ENCODE measurements at places on chromosomes 1 and 21. TPM values are rescaled to one million over a fixed set of nuclear protein-coding genes. Genes with fewer than 3 reads are reported as not detected.

DNA sequence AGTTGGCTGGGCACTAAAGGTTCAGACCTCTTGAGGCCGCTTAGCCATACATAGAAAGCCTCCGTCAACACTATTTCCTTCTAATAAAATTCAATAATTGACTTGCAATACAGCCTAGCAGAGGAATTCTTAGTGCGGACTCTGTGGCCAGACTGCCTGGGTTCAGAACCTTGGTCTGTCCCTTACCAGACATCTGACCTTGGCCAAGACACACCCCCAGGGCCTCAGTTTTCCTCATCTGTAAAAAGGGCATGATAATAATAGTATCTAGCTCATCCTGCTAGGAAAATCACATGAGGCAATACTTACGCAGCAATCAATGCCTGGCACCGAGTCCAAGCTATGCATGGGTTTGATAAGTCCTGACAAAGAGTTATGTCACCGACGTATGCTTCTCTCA lies 148.2 kb upstream of the SOD1 start:
- no peak for DNase-seq

DNA sequence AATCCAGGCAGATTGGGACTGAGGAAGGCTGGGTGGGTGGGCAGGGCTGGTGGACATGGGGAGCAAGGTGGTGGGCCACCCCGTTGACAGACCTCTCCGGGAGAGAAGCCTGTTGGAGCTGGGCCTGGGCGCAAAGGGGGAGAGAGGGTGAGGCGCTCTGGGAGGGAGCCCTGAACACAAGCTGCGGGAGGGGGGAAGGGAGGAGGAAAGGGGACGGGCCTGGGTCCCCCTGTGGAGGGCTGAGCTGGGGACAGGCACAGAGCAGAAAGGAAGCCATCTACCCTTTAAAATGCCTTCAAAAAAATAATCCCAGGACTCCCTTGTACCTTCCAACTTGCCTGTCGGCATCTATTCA lies 161.8 kb downstream of the PSMG1 start:
- no peak for DNase-seq

DNA sequence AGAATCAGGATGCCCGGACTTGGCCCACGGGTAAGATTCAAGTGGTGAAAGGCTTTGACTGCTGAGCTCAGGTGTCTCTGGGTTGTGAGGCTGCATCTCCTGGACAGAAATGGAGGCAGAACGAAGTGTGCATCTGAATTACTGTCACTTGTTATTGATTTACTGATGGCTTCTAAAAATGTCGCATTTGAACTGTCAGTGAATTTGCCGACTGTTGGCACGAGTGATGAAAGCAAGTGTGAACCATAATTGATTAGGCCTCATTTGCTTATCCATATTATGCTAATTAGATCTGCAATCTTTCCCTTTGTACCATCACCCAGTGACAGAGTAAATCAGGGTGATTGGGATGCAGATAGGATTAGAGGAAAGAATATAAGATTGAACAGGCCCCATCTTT lies 252.4 kb downstream of the NUF2 start:
- DNase-seq: no peak

DNA sequence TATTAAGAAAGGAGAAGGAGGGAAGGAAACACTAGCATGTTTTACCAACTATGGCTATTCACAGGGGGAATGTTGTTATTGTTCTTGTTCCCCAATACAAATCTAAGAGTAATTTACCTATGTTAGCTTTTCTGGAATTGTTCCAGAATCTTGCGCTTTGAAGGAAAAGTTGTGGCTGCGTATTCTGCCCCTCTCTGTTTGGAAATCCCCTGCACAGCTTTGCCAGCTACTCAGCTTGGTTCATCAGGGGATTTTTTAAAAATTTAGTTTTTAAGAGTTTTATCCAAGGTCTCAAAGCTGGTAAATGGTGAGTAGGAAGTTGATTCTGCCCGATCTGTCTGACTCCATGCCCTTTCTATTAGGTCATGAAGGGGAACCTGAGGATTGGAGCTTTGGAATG lies 9.5 kb upstream of the IRF6 start:
- no peak for DNase-seq

DNA sequence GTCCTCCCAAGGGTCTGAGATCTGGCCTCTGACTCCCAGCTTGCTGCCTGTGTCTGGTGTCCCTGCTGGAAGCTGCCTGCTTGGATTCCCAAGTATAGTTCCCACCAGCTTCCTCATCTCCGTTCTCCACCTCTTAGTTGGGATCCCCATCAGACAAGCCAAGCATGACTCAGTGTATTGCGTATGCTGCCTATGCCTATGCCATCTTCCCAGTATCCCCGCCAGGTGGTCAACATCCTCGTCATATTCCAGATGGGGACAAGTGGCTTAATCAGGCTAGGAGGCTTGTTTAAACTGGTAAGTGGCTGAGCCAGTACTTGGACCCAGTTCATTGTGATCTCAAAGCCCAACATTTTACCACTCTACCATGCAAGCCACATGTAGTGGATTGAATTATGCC lies 204.4 kb downstream of the GRIK3 start:
- no peak for DNase-seq

DNA sequence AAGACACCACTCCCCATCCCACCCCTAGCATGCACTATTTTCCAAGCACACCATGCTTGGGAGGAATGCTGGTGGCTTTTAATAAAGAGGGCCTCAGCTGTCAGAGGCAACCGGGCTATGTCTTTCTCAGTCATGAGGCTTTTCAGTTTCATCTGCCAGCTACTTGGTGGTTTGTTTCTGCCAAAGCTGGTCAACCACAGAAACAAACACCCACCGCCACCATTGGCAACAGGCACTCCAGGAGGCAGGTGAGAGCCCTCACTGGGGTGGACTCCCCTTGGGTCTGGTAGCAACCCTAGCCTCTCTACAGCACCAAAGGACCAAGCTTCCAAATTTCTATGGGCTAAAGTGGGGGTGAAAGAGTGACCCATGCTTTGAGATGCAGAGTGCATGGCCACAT lies 54.3 kb upstream of the CD1D start:
- DNase-seq: no peak

DNA sequence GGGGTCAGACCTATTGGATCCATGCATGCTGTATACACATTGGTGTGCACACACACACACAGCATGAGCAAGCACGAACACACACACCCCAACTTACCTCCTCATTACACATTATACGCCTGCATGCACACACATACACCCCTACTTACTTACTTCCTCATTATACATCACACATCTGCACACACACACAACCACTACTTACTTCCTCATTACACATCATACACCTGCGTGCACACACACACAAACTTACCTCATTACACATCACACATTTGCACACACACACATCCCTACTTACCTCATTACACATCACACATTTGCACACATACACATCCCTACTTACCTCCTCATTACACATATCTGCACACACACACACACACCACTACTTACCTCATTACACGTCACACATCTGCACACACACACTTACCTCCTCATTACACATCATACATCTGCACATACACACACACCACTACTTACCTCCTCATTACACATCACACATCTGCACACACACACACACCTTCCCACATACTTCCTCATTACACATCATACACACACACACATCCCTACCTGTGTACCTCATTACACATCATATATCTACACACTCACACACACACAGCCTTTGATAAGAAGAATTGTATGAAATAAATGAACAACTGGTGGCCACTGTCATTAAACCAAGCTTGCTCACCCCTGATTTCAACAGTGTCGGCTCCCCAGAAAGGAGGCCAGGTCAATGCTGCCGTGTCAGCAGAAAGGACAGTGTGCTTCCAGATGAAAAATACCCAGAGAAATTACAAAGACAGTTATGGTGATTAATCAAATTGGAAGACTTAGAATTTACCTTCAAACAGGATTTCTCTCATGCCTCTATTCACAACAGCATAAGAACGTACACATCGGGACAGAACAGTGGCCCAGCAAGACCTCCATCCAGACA lies 117.8 kb downstream of the SETD4 start:
- no peak for DNase-seq

GRCh38 chr1:91784616-91785015 lies 101.3 kb downstream of the TGFBR3 start:
- DNase-seq: no peak

DNA sequence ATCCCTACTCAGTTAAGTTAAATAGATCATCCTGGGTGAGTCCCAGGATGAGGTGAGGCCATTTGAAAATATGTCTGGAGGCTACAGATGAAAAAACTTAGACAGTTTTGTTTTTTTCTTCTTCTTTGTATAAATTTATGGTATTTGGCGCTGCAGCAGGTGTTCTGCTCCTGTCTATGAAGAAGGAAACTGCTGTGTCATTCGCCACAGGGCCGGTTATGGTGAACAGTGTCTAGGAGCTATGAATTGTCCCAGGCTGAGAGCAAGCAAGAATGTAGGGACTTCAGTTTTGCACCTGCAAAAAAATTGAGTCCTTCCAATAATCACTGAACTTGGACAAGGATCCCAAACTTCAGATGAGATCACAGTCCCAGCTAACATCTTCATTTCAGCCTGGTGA lies 674.3 kb upstream of the RGS18 start:
- no peak for DNase-seq

GRCh38 chr1:17287130-17287776 lies 20.7 kb upstream of the PADI4 start:
- DNase-seq: no peak

DNA sequence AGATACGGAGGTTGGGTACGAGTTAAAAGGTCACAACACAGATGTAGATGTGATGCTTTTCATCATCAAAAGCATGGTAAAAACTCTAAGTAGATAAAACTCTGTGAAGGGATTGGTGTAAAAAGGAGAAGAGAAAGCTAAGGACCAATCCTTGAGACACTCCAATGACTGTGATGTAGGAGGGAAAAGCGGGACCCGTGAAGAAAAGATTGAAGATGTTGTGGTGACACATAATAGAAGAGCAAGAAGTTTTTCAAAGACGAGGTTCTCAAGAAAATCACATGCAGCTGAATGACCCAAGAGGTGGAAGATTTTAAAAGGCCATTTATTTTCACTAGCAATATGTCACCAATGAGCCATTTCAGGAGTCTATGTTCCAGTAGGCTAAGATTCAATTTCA lies 179.5 kb downstream of the MRPL39 start:
- no peak for DNase-seq

DNA sequence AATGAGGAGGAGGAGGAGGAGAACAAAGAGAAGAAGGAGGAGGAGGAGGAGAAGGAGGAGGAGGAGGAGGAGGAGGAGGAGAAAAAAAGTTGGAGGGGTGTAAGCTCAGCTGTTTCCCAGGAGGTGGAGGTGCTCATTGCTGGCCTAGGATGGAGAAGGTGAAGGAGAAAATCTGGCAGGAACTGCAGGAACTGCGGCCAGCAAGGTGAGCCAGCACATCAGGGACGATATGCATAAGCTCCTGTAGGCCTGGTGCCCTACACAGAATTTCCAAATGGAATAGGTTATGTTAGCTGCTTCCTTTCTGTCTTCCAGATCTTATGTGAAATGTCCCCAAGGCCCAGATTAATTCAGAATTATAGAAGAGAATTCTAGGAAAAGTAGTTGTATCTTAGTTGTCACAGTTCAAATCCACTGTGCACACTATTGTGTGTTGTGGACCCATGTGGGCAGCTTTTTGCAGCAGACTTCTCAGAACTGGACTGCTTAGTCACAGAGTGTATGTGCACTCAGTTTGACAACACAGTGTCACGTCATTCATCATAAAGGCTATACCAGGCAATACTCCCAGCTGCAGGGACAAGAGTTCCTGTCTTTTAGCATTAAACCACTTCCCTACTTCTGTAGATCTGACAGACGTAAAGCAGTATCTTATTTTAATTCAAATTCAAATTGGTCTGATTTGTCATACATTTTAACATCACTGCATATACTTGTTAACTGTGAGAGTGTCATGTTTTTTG lies 303.7 kb downstream of the HLX start:
- DNase-seq: no peak

- no peak for DNase-seq
These were observed 50.6 kb upstream of the BACH1 start for GRCh38 chr21:29248124-29248523.

- no peak for DNase-seq
These were observed 75.9 kb downstream of the IGSF21 start for GRCh38 chr1:18183533-18183932.

GRCh38 chr1:33098371-33098770 lies 17.4 kb downstream of the AZIN2 start:
- no peak for DNase-seq

- DNase-seq: no peak
These were observed 32.8 kb upstream of the ABCD3 start for GRCh38 chr1:94385308-94385929.

- no peak for DNase-seq
These were observed 43.7 kb upstream of the ADAMTS1 start for GRCh38 chr21:26888931-26889330.

- DNase-seq: no peak
These were observed 840 bp upstream of the HEATR1 start for GRCh38 chr1:236604905-236605806.

- DNase-seq: no peak
These were observed 242.0 kb downstream of the PTGER3 start for GRCh38 chr1:70805641-70806040.

DNA sequence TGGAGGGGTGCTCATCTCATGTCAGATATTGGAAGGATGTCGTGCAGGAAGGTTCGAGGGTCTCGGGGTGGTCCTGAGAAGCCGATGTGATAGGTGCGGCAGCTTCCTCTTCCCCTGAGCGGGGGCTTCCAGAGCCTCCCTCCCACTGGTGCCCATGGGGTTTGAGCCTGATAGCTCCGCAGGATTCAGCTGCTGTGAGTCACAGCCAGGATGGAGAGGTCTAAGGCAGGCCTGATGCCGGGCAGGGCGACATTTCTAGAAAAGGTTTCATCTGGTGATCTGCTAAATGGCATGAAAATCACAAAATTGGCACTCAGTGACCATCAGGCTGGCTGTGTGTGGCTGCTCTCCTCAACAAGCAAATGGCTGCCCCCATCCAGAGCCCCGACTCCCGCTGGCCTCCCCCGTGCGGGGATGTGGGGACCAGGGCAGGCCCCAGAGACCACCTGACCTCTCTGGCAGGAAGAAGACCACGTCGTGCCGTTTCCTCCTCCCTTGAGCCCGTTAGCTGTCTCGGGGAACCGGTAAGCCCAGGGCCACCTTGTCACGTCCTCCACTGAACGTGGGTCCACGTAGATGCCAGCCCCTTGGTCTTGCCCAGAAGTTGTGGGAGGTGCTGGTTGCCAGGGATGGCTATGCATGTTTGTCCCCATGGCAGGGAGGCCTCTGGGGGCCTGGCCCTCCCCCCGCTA lies 66.1 kb downstream of the SKI start:
- DNase-seq: no peak

DNA sequence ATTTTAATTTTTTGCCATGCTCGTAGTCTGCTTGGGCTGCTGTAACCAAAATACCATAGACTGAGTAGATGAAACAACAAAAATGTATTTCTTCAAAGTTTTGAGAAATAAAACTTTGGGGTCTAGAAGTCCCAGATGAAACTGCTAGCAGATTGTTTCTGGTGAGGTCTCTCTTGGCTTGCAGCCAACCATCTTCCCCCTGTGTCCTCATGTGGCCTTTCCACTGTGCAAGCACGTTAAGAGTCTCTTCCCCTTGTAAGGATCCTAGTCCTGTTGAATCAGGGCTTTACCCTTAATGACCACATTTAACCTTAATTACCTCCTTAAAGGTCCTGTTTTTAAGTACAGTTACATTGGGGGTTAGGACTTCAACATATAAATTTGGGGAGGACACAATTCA lies 86.6 kb downstream of the PTBP2 start:
- no peak for DNase-seq

FAM43B gene
- 0.16 TPM for total RNA-seq

OPTC gene
- not detected for total RNA-seq

IFFO2 gene
- 5.8 TPM for total RNA-seq

CATSPERE gene
- total RNA-seq: 2.0 TPM

CACNA1S gene
- under 0.01 TPM for total RNA-seq

Measured in occipital lobe (tissue), 3 donors.